GM13976 (cell line): ENCODE measurements at places on chromosomes 13 and 19.

DNA sequence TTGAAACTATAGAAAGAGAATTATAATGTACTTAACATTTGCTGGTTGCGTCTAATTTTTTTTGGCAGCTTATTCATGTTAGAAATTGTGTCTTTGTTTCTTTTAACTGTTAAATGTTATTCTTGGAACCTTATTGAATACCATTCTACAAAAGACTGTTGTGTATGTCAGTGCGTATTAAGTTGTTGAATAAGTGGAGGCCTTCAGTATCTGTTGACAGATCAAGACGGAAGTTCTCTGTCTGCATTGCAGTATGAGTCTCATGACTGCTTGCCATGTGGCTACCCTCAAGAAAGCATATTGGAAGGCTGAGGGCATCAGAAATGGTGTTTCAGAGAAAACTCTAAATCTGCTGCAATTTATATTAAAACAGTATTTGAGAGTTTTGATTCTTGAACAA, 8.5 kb downstream of the UBA2 start:
- DNase-seq = no peak

DNA sequence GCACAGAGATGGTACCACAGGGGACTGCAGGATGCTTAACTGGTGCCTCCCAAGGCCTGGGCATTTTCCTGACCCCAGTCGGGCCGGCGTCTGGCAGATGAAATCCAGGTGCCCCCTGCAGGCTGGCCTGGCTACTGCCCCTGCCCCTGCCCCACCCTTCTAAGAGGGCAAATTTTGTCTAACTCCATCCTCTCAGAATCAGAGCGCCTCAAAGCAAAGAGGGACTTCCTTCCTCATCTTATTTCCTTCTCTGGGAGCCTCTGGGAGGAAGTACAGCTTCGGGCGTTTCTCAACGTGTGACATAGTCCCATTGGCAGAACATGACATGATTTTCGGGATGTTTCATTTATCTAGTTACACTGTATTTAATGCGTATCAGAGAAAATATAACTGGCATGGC, 2.7 kb downstream of the PRKACA start:
- DNase-seq = peak; percentile 69

GRCh38 chr13:41909506-41909905, 51.4 kb downstream of the VWA8 start:
- DNase-seq = no peak

GRCh38 chr19:29323440-29324290, 110.7 kb upstream of the UQCRFS1 start:
- DNase-seq = no peak

DNA sequence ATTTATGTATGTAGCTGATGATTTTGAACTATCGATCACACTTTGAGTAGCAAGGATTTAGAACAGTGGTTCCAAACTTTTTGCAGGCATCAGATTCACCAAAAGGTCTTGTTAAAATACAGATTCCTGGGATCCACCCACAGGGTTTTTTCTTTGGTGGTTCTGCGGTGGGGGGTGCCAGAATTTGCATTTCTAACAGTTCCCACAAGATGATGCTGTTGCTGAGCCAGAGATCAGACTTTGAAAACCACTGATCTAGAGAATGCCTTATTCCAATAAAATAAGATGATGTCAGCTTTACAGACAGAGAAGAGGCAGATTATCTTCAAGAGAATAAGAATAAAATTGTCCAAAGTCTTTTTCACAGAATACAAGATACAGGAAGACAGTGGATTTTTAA, 80.9 kb upstream of the SHISA2 start:
- no peak for DNase-seq

- DNase-seq = no peak
These were observed 231.6 kb upstream of the IRS2 start for GRCh38 chr13:110018009-110018408.

- DNase-seq = no peak
These were observed 54.8 kb downstream of the FOXO1 start for GRCh38 chr13:40611635-40612034.
